Fibroblast of the conjunctiva (primary cell): ENCODE measurements at places on chromosomes 1 and 21.

- no peak for DNase-seq
Observed at GRCh38 chr1:230011333-230012092, 55.5 kb upstream of the GALNT2 start.

DNA sequence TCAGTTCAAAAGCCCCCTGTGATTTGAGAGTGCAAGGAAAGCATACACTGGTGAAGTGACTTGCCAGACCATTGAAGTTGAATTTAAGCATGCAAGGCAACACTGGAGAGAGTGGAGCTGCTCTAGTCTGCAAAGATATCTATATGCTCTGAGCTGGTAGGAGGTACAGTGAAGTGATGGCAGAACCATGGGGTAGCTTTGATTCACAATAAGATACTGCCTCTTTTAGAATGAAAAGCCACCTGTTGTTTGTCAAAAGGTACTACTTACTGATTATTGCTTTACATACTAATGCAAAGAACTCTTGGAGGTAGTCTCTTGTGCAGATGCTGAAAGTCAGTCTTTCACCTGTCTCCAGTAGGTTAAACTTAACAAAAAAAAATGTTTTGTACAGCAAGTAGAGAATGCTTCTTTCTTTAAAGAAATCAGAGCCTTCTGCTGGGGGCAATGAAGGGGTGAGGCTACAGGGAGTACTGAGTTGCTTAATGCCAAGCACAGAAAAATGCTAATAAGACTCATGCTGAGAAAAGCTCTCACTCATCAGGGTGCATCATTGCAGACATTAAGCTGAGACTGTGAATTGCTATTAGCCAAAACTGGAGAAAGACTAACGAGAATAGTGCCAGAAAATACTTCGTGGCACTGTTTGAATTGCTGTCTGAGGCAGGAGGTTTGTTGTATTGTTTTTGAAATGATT lies 1150.5 kb upstream of the TMPRSS15 start:
- no peak for DNase-seq

- peak; percentile 23 for DNase-seq
Observed at GRCh38 chr1:153881751-153882150, 41.0 kb downstream of the GATAD2B start.

DNA sequence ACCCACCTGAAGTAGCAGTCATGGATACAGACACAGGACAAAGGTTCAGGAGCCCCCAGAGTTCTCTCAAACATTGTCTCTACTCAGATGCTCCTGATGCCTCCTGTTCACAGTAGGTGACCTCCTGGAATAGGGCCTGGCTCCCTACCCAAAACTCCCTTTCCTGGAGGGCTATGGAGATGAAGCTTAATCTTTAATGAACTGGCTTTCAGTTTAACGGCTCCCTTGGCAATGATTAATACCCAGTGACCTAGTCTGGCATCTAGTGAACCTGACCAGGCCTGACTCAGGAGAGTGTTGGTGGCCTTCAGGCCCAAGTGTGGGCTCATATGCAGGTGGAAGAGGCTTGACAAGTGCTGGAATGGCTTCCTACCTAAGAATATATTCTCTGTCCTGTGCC lies 65.2 kb upstream of the TRABD2B start:
- DNase-seq: no peak

DNA sequence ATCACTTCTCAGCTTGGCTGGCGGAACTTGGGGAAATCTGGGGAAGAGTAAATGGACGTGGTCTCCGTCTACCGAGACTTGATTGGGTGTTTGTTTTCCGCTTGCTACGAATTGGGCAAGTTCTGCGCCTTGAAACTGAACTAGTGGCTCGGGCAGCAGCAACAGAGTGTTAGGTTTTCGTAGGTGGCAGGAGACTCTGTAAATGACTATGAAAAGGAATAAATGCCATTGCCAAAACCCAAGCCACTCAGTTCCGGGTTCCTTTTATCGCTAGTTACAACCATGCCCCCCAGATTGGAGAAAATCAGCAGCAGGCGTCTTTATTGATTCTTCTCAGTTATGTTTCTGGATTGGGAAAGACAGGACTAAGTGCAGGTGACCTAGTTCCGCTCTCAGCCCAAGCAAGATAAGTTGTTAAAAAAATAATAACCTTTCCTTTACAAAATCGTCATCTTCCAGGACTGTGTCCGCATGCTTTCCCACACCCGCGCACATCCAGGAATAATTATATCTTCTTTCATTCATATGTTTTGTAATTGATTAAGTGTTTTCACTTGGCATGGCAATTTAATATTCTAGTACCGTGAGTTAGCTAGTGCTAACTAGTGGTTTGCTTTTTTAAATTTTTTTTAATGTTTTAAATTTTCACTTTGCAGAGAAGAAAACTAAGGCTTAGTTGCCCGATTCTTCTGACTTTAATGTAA lies 3.4 kb downstream of the LHX9 start:
- DNase-seq: no peak

GRCh38 chr1:9441451-9442133 lies 97.7 kb upstream of the SLC25A33 start:
- DNase-seq: no peak

- DNase-seq: no peak
Observed at GRCh38 chr1:113872219-113872935, 865 bp upstream of the PTPN22 start.

DNA sequence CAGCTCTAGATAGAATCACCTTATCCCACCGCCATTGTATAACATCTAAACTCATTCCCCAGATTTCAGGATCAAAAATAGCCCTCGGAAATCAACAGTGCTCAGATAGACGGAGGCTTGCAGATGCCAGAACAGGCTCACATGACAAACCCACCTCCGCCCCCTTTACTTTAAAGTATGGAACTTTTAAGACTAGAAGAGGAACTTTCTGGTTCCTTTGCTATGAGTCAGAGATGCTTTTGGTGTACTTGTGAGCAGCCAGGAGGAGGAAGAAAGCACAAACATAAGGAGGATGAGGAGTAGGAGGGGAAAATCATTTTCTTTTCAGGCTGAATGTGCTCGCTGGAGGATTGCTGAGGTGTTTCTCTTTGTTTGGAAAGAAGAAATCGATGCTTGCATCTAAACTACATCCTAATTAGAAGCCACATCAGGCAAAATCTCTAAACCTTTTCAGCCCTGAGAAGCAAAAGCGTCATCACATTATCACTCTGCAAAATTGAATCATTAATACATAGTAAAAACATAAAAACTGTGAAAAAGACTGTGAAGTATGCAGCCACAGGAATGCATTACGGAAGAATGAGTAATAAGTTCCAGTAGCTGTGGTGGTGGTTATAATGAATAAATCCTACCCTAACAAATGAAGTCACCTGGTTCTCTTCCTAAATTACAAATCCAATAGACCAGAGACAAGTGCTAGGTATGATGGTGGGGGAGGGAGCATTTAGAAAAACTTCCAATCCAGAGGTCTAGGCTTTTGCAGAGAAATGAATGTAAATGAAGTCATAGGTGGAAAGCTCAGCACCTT lies 251.3 kb downstream of the KCNH1 start:
- DNase-seq: no peak

GRCh38 chr1:48469616-48470480 lies 2.2 kb downstream of the SPATA6 start:
- DNase-seq: peak; percentile 84

DNA sequence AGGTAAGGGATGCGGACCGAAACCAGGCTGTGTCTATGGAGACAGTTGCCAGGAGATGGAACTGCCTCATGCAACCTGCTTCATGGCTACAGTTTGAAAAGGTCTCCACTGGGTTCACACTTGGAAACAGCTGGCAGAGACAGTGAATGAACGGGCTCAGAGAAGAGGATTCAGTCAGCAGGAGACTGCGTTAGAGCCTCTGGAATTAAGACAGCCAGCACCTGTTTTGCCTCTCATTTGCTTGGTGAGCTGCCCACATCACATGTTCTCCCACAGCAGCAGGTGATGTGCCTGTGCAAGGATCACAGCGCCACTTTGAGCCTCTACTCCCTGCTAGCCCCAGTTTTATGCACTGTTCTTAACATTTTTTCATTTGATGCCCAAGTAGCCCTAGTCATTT lies 321.0 kb downstream of the PLPP3 start:
- DNase-seq: no peak

DNA sequence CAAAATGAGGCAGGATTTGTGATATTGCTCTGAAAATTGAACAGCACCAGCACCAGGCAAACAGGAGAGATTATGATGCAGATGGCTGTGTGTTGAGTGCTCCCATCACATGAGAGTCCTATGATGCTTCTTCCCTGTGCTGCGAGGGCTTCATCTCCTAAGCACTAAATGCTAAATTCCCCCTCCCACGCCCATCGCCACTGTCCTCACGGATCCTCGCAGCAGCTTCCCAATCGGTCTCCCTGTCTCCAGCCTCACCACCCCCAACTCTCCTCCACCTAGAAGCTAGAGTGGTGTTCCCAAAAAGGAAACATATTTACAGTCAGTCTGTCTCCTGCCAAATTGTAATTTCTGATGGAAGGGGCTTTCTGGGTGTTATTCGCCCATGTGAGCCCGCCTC lies 4.9 kb upstream of the BACE2 start:
- DNase-seq: no peak

- DNase-seq: no peak
Observed at GRCh38 chr1:109630898-109631512, 11.4 kb downstream of the AMPD2 start.

DNA sequence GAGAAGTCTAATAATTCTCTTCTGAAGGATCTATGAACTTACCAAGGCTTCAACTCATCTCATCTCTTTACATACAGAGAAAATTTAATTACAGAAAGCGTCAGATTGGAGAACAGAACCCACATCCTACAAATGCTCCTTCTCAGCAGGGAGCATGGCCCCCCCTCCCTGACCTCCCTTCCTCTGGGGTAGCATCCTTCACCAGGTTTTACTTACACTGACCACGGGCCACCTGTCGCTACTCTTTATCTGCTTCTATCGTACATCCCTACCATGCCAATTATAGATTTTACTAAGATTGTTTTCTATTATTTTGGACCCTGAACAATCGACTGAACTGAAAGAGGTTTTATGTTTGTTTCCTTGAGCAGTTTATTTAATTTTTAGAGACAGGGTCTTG lies 25.8 kb downstream of the RIPPLY3 start:
- DNase-seq: no peak

DNA sequence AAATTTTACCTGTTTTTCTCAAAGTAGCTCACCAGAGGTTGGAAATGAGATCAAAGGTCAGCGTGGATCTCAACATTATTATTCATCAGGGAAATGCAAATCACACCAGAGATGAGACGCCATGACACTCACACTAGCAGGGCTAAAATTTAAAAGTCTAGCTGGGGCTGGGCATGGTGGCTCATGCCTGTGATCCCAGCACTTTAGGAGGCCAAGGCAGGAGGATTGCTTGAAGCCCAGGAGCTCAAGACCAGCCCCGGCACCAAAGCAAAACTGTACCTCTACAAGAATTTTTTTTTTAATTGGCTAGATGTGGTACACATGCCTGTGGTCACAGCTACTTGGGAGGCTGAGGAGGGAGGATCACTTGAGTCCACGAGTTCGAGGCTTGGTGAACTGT lies 41.4 kb upstream of the PCBP3 start:
- no peak for DNase-seq

DNA sequence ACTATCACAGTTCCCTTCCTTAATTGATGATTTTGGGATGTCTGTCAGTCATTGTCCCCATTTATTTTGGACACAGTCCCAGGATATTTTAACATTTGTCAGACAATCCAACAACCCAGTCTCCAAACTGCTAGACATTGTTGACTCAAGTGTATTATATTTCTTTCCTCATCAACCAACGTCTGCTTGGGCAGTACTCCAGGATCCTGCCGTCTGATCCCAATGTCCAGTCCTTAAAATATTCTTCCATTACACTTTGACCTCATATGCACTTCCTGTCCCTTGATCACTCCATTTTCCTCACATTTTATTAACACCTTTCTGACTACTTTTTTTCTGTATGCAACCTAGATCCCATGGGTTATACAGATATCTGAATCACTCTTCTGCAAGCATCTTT lies 39.8 kb upstream of the KIAA0040 start:
- DNase-seq: no peak

DNA sequence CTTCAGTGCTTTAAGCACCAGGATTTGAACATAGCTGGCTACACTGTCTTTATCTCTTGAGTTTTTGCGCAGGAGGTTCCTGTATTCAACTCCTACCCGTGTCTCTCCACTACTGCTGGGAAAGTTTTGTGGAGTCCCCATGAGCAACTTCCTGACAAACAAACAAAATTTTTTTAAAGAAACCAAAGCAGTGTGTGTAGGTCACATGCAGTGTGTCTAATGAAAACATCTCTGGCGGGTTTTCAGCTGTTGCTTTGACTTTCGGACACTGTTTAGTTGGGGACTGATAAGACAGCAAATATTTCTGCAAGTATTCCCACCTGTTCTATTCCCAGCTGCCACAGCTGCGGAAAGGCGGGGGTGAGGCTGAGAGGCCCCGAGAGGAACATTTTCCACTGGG lies 2.0 kb downstream of the PSEN2 start:
- no peak for DNase-seq

DNA sequence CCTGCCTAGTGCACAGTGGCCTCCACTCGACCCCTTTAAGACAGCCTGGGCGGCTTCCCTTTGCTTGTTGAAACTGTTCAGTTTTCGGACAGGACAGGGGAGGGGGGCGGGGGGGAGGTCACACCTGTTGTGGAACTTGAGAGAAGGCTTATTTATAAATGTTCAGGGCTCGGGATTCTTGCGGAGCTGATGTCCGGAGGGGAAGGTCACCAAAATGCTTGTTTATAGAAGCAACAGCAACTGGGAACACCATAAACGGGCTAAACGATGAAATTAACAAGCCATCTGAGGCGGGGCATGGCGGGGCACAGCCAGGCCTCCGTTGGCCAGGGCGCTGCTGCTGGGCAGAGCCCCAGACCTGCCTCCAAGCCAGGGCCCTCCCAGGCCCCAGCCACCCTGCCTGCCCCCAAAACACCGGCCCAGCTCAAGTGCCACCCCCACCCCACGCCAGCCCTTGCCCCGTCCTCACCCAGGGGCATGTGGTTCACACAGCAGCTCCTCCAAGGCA lies 59.8 kb upstream of the CASZ1 start:
- no peak for DNase-seq

DNA sequence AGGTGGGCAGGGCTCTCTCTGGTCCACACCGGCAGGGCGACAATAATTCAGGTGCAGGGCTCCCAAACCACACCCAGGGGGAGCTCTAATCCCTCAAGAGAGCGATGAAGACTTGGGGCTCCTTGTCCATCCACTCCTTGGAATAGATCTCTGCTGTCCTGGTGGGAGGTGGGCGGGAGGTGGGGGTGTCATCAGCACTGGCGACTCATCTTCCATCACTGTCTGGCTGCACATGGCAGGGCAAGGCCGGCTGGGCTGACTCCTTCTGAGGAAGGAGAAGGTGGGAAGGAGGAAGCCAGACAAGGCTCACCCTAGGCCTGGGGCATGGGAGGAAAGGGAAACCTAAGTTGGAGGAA lies 29.3 kb downstream of the TNNT2 start:
- peak; percentile 30 for DNase-seq

- DNase-seq: no peak
Observed at GRCh38 chr1:214187933-214188332, 93.0 kb upstream of the SMYD2 start.

DNA sequence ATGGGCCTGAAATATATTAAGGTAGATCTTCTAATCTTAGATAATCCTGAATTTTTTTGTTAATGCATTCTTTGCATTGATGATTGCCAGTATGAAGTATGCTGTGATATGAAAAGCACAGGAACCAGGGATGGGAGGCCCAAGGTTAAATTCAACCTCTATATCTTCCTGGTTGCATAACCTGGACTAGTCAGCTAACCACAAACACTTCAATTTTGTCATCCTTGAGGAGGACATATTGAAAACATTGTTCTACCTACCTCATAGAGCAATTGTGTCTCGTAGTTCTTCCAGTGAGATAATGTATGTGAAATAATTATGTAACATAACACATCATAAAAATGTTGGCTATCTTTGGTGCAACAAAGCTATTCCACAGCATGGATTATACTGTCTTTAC lies 25.6 kb downstream of the PDC start:
- no peak for DNase-seq
